NCI-H526 treated with DMSO at 0.1 percent for 48 hours (cell line): ENCODE measurements at places on chromosomes 3 and 15.

GRCh38 chr3:155435821-155436220 lies 142.3 kb upstream of the STRIT1 start:
- no peak for DNase-seq

DNA sequence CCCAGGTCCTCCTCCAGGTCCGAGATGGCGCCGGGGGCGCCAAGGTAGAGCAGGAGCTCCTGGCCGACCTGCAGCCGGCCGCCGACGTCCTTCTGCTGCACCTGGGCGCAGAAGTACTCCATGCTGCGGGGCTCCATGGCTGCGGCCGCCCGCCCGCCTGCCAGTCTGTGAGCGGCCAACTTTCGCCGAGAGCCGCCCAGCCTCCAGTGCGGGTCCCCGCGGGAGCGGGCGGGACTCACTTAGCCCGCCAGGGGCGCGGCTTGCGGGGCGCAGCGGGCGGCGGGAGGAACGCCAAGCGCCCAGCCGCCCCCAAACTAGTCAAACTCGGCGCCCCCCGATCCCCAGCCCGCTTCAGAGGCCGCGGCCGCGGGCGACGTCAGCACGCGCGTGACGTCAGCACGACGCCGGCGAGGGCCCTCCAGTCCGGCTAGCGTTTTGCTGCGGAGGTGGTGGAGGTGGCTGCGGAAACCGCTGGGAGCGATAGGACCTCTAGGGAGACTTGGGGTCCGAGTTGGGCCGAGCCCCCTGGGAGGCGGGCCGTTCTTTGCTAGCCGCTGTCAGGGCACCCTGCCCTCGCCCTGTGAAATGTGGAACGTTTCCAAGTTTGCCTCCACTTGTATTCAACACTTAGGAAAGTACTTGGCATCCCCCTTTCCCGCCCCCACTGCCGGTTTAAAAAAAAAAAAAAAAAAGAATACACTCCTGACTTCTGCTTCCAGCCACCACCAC lies at the start of gene CLASP2:
CLASP2 (minus strand) TSS at position 389 of the 729 bp plus-strand sequence; CDS start at position 137, 252 bp downstream.
- peak; percentile 65 for DNase-seq

- no peak for DNase-seq
Observed at GRCh38 chr15:70133296-70133695, 35.6 kb upstream of the TLE3 start.

GRCh38 chr3:172415323-172415722 lies 32.9 kb downstream of the GHSR start:
- DNase-seq, result no peak

- no peak for DNase-seq
Observed at GRCh38 chr3:108181172-108181571, 41.1 kb downstream of the IFT57 start.

- no peak for DNase-seq
Observed at GRCh38 chr15:56098195-56098863, 104.9 kb upstream of the NEDD4 start.

DNA sequence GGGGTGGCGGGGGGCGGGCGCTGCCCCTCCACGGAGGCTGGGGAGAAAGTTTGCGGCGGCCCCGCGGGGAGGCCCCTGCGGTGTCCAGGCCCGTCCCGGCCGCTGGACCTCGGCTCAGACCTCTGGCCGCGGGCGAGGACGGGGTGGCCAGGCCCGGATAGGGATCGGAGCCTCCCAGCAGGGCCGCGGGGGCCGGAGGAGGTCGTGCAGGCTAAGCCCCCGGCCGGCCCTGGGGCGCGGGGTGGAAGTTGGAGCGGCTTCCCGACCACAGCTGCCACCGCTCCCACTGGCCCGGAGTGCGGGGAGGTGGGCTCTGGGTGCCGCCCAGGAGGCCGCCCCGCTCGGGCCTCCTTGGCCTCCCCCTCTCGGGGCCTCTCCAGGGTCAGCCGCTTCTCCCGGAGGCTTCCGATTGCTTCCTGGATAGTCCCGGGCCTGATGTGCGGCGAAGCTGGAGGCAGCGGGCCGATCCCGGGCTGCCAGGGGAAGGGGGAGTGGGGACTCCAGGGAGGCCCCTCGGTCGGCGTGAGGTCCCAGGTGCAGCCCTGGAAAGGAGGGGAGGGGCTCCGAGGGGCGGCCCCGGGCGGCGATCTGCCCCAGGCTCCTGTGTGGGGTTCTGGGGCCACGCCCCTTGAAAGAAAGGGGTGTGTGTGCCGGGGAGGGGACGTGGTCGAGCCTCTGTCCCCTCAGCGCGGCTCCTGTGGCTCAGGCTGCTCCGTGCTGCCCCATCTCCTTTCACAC lies 907 bp downstream of the PLXNA1 start:
- DNase-seq, result no peak

- DNase-seq, result peak; percentile 22
Observed at GRCh38 chr3:183591881-183592521, 36.5 kb upstream of the KLHL6 start.

GRCh38 chr3:106823701-106824100 lies 553.5 kb upstream of the CCDC54 start:
- DNase-seq, result no peak

DNA sequence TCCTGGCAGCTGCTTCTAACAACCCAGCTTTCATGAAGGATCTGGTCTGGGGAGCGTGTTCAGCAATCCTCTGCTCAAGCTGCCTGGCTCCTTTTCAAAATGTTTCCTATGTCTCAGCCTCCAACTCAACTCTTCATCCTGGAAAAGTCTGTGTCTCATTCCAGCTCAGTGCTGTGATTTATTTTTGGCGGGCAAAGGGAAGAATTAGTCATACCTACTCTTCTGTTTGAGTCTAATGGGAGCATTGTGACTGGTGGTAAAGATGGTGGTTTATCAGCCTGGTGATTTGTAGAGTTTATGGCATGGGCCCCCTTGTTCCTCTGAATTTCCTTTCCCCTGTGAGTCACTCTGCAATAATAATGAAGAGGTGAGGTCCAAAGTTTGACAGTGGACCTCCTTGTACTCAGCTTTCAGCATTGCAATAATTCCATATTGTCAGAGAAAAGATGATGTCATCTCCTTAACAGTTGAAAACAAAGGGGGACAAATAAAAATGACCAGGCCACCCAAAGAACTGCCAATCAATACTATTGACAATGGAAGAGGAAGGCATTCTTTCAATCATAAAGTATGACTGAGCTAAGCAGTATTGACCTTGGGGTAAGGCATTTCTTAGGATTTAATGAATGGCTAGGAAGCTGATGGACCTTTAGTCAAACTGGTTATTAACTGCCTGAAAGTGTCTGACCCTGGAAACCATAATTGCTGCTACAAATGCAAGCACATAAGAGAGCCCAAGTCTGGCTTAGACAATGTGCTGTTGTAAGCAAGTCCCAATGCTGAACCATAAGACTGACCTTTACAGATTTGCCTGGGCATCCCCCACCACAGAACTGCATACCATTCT lies 204.7 kb upstream of the MCTP2 start:
- DNase-seq, result no peak

- DNase-seq, result no peak
Observed at GRCh38 chr3:6791161-6791560, 69.8 kb upstream of the GRM7 start.

DNA sequence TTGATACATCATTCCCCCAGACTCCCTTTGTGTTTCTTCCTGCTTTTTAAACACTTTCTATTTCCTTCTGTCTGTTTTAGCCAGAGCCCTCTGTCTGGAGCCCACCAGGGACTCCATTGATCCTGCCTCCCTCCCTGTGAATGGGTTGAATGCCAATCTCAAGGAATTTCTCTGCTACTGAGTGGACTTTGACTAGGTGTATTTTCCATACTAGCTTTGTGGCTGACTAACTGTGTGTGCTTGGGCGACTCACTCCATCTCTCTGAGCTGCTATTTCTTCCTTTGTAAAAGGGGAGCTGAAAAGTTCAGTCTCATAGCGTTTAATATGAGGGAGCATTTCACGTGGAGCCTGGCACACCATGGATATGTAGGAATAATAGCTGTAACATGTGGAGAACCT lies 98.8 kb downstream of the EEFSEC start:
- DNase-seq, result no peak

DNA sequence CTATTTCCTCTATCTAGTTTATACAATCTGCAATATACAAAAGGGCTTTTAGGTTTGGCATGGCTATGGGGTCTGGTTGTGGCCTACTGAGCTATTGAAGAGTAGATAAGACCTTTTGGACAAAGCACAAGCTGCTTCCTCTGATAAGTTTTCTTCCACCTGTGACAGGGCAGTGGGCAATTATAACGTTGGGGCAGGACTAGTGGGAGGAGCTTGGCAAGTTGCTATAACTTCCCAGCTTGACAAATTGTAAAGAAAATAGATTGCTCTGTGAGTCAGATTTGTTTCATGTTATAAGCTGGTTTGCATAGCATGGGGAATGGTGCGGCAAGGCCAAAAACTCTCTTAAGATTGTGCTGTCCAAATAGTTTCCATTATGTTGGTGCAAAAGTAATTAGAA lies 64.9 kb downstream of the SLC7A14 start:
- no peak for DNase-seq

- DNase-seq, result no peak
Observed at GRCh38 chr3:155313916-155314315, 20.4 kb upstream of the STRIT1 start.

DNA sequence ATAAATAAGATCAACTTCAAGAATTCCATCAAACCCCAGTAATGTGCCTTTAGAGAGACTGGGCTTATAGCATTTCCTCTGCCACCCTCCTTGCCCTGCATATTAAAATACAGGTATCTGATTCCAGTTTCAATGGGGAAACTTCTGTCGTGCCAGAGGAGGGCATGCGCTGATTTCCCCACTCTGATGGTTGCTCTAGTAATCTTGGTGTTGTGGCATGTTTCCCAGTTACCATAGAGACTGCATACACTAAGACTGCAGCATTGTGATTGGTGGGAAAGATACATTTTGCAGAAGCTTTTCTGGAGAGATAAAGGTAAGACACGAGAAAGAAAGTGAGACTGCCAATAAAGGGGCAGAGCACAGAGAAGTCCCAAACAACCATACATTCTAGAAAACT lies 225.6 kb downstream of the TIGIT start:
- DNase-seq, result no peak

DNA sequence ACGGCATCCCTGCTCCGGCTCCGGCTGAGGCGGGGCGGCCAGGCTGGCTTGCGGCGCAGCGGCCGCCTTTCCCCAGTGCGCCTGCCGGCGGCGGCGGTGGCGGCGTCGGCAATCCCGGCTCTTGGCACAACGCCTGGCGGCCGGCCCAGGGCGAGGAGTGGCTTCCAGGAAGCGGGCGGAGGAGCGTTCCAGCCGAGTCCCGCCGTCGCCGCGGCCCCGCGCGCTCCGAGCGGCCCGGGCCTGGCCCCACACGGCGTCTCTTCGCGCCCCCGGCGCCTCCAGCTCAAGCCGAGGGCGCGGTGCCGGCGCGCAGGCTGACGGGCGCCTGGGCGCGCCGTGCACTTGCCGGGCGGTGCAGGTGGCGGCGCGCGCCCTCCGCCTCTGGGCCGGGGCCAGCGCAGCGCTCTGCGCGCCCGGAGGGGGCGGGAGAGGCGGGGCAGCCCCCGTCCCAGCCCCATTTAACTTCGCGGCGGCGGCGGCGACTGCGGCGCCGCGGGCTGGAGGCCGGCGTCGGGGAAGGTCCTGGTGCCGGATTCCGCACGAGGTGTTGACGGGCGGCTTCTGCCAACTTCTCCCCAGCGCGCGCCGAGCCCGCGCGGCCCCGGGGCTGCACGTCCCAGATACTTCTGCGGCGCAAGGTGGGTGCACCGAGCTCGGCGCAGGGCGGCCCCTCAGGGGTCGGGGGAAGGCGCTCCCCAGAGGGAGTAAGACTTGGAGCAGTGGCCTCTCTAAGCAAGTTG lies at the start of gene ADAMTSL3:
ADAMTSL3 (plus strand) TSS at position 485 of the 740 bp plus-strand sequence. CDS start 1,639 bp downstream, outside the sequence.
- peak; percentile 60 for DNase-seq

DNA sequence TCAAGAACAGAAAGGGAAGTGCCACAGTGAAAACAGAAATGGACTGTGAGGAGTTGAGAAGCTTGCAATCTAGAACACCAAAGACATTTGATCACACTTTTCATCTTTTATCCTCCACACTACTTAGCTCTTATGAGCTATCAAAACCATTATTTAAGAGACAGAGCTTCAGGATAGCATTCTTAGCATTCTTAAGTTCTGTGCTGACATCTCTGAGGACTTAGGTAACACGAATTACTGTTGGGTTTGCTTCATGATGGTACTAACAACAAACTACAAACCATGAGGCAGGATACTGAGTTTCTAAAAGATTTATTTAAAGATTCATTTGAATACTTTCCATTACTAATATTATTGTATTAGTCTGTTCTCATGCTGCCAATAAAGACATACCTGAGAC lies 1038.6 kb downstream of the TUSC7 start:
- no peak for DNase-seq

DNA sequence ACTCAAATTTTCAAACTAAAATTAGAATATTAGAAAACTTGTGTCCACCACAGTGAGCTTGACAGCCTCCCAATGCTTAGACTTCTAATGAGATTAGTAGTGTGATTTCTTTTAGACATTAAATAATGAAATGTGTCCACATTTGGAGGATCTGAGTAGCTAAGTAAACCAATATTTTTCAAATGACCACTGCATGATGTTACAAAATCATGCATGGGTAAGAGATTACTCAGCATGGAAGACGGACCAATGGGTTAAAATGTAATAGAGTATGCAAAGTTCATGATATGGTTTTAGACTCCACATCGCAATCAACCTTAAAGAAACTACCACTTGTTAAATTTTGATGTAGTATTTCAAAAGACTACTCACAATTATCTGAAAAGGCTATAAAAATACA lies 130.6 kb downstream of the IMPG2 start:
- no peak for DNase-seq

GRCh38 chr3:17771177-17772017 lies 29.0 kb upstream of the TBC1D5 start:
- no peak for DNase-seq

DNA sequence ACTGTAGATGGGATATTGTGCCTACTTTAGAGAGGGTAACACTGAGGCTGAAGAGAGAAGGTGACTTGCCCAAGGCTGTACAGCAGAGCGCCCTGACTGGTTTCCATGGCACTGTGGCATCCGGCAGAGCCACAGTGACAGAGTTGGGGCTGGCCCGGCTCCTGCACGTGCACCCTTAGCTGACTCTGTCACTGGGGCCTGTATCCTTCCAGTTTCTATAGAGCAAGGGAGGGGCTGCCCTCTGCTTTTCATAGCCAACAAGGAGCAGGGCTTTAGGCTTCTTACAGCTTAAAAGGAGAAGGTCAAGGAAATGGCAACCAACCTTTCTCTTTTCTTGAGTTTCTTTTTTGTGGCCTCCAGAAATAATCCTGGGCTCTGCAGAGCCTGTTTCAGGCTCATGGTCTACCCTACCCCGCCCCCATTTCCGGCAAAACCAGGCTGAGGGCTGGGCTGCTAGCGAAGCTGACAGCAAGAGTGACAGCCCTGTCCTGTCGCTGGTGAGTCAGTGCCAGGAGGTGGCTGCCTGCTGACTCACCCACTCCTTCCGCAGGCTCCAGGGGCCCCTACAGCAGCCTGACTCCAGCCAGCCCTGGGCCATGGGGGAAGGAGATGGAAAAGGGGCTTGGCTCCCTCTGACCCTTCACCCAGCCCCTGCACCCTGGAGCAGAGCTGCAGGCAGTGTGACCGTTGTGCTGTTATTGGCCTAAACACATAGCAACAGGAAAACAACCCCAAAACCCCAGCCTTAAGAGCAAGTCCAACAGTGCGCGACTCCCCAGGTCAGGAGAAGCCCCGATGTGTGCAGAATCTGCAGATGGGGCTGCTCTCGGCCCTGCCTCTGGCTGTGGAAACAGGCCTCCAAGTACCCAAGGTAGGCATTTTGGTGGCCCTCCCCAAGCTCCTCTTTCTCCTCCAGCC lies 29.8 kb downstream of the SLC6A6 start:
- no peak for DNase-seq

- DNase-seq, result no peak
Observed at GRCh38 chr3:141959589-141960554, 83.4 kb downstream of the ATP1B3 start.

GRCh38 chr3:186152361-186152798 lies 43.5 kb upstream of the ETV5 start:
- DNase-seq, result no peak

- no peak for DNase-seq
Observed at GRCh38 chr15:27561816-27562215, 537.3 kb downstream of the OCA2 start.
